ENCODE measurements at places on chromosomes 4 and X.

- no peak for DNase-seq
Measured at GRCh38 chr4:89653012-89653411, 183.9 kb downstream of the SNCA start.

DNA sequence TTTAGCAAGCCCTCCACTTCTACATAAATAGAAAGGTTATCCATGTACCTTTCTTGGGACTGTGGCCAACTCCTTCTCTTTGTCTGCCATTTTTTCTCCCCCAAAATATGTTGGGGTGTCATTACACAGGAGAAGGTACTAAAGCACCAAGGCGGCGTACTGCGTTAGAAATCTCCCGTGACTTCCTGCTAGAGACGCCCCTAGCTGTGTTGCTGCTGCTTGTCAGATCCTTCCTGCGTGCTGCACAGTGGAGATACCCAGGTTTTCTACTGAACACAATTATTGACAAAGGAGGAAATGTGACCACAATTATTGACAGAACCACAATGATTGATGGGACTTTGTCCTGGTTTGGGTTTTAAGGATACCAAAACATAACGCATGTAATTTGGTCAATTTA lies 97.7 kb downstream of the EFHC2 start:
- no peak for DNase-seq

DNA sequence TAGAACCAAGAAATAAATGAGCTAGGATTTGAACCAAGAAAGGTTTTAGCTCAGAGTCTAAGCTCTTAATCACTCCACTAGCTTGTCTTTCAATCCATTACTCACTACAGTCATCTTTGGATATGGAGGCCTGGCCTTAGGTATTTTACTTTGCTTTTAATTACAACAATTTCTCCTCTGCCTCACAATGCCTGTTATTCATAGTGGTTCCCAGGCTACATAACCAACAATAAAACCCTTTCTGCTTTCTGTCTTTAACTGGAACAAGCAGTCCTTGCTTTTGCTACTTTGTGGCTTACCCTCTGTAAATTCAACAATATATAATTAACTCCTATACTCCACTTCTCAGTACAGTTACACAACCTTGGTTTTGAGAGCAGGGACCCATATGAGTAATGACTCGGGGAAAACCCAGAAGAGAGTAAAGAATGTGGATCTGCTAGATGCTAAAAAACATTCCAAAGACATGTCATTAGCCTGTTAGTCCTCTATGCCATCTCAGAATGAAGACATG lies 94.7 kb upstream of the NAP1L5 start:
- DNase-seq: no peak

DNA sequence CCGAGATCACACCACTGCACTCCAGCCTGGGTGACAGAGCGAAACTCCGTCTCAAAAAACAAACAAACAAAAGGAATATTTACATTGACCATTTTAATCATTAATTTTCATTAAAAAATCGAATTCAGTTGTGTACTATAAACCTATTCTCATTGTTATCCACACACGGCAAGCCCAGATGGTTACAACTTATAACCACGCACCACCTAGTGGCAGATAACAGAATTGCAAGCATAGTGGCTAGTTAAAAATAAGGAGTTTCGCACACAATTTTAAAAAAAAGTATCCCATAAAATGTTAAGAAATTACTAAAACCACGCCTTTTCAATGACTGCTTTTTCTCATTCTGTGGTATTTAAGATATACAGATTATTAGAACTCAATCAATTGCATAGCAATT lies 25.4 kb downstream of the MBNL3 start:
- no peak for DNase-seq

DNA sequence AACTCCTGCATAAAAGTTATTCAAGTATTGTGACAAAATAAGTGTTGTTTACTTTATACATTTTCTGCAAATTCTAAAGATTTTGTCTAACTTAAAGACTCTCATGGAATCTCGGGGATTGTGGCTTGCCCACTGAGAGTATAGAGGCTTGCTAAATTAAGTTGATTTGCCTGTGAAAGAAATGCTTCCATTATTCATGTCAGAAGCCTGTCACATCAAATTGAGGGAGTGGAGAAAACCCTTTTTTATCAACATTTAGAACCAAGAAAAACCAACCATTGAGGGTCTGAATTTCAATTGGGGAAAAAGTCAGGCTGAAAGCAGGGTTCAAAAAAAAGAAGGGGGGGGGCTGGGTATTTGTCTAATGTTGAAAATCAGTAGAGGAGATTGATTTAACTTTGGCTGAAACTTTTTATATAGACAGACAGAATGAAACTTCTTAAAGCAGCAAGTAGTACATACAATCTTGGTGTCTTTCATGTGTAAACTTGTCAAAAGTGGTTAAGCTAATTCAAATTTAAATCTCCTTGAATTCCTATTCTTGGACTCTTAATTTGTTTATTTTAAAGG lies 144.8 kb upstream of the CXorf66 start:
- no peak for DNase-seq

- no peak for DNase-seq
Measured at GRCh38 chrX:23884427-23885024, 23.2 kb downstream of the APOO start.

DNA sequence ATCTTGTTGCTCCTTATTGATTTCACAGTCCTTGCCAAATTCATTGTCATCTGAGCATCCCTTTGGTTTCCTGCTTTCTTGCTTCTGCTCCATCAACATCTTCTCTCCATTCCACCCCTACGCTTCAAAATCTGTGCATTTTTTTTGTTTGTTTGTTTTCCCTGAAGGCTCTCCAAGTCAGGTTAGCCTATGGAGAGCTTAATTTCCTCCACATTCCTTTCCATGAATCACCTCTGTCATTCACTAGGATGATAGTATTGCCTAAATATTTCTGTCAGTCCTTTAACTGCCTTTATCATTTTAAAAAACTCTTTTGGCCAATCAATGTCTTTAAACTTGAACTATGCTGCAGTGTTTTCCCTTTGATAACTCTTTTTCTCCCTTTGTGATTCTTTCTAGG lies 67.7 kb downstream of the PPARGC1A start:
- DNase-seq: no peak

DNA sequence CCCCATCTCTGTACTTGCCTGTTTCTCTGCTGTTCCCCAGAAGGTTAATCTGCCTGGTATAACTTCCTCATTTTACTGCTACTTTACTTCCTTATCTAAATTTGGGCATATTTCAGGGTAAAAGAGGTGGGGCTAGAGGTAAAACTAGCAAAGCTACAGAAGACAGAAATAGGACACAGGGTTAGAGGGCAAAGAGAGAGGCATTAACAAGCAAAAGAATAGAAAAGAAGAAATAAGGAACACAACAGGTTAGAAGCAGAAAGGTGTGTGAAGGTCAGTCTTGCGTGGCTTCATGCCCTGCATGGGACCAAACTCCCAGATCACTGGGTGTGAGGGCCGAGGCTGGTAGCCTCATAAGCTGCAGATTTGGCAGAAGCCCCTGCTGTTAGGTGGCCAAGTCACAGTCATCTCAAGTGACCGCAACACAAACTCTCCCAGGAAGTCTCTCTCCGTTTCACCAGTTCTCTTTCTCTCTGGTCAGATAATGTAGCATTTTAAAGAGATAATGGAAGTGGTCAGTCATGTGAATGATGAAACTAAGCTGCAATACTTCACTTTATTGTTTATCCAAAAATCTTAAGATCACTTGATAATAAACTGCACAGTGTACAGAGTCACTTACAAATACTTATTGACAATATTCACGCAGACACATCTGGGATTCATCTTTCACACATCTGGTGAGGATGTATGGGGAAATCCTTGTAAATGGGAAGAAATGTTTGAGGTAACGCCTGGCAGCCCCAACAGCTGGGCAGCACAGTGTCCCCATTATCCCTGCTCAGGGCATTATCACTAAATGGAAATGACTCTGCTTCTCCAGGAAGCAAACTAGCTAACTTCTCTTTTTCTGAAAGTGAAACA lies 16.4 kb downstream of the TMEM154 start:
- DNase-seq: no peak

DNA sequence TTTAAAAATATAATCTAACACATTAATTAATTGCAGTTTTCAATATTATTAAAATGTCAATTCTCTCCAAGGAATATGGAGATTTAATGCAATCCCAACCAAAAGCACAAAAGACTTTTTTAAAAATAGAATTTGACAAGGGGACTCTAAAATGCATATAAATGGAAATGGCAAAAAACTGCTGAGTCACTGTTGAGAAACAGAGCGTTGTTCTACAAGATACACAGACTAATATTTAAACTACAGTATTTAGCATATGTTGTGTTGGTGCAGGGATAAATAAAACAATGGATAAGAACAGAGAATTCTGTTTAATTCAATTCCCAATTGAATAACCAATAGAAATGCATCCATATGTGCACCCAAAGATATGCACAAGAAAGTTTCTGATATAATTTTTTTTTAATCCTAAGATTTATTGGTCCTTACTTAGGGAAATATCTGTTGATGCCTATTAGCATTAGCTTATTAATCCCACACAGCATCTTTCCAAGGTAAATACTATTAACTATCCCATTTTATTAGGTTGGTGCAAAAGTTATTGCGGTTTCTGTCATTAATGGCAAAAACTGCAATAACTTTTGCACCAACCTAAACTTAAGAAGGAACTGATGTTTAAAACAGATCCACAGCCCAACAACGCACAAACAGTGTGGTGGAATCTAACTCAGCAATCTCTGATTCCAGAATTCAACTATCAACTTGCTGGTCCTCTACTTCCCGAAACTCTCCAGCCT lies 86.8 kb upstream of the VEGFC start:
- no peak for DNase-seq

DNA sequence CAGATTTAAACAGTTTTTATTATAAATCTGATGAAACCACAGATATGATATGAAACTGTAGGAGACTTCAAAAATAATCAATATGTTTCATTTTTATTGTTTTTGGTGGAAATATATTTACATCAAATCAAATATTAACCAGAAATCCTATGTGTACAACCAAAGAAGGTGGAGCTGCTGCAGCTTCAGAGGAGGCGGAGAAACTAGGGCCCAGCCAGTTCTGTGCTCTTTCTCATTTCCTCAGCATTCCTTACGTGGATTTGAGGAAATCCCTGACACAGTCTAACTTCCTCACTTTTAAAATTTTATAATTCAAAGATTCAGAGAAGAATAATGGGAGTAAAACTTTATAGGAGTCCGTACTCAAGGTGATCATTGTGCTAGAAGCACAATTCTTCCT lies 610.7 kb upstream of the CPXCR1 start:
- no peak for DNase-seq

DNA sequence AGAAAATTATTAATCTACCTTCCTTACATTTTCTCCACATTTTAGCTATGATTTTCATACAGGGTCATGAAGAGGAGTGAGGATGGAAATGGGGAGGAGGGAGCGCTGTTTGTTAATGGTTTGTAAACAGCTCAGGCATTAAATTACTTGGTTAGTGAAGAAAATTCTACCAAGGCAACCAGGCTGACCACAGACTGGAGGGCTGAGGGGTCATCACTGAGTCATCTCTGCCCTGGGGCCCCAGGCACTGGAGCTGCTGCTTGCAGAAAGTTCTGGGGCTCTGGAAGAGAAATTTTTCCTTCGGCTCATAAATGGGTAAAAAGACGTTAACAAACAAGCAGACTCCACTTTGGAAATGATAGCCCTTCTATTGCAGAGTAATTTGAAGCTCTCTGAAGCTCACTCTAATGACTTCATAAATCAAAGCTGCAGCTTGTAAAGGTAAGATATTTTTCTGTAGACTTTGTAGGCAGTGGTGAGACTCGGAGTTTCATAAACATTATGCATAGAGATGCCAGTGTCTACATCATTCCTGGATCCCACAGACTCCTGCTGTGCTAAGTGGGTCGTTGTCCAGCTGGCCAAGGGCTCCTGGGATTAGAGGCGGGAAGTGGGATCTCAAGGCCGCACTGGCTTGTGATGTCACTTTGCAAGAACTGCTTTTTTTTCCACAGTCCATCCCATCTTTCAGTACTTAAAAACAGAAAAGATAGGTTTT lies 159.6 kb downstream of the PTTG2 start:
- no peak for DNase-seq

DNA sequence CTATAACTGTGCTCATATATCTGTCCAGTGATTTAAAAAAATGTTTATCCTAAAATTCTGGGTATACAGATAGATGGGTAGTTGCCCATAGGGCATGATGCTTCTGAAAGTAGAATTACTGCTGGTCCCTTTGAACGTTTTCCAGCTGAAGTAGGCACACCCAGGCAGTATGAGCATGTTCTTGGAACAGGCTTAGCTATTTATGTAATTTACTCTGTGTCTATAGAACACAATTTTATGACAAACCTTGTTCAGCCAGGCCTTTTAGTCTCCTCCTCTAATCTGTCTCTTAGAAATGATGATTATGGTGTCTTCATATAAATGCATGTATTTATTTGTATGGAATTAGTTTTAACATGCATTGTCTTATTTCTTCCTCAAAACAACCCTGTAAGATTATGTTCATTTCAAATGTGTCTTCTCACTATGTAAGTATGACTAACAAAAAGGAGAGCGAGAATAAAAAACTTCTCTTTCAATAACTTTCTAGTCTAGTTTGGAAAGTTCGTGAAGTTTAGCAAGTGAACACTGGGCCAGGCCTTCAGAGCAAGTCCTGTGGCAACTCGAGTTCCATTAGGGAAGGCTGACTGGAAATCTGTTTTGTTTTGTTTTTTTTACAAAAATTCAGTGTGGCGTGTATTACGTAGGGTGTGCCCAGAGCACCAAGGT lies 142.0 kb downstream of the AFF1 start:
- no peak for DNase-seq

DNA sequence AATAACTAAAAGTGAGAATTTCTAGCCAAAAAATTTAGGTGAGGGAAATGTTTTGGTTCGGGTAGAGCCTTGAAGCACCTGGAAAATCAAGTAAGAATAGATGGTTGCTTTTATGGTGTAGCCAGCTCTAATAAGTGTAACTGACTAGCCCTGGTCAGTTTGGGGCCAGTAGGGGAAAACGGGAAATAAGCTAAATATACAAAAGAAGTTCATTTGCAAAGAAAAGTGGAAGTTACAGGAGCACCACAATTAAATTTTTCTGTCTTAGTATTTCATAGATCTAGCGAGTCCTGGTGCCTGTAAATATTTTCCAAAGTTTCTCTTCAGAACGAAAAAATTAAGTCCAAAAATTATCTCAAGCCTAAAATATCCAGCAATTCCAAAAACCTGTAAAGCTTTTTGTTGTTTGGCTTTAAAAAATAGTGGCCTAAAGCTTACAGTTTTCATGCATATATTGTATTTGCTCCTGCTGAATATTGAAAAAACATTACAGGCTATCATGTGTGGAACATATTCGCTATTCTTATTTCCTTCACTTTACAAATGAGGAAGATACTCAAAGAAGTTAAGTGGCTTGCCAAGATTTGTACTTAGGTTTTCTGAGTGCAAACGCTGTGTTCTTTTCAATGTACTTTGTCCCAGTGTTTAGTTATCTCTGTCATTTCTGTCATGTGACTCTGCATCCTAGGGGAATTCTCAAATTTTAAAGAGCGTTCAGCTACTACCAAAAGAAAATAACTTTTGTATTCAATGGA lies 7.3 kb upstream of the PTPN13 start:
- no peak for DNase-seq
